ENCODE measurements at places on chromosomes 12 and 14.

DNA sequence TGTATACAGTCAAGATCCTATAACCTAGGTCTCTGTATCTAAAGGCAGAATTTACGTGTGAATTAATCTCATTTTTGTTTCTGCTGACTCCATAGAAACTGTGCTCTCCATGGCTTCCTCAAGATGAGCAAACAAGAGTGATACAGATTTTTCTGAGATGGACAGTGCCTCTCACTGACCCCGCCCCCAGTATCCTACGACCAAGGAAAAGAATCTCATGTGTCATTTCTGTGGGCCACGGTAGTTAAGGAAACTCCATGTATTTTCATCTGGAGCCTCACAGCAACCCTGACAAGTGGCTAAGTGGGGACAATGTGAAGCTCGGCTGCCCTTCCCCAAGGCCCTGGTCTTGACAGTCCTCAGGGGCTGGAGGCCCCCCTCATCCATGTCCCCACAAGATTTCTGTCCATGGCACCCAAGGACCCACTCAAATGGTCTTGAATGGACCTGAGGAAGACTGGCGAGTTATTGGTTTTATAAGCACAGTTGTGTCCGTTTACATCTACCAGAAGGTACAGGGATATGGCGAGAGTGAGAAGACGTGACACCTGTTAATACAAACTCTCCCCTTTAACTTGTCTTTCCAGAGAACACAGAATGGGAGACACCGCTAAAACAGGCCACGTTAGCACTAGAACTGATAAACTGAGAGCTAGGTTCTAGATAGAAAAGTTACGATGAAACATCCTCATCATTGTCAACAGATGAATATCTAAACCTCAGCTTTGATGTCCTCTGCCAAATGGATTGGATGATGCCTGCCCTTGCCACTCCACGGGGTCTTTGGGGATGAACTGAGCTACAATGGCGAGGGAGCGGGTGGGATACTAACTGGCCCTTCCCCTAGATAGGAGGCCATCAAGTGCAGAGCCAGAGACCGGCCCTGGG, 108.4 kb upstream of the EGLN3 start:
- no peak for DNase-seq

- no peak for DNase-seq
Observed at GRCh38 chr12:123059500-123059899, 79.0 kb downstream of the ARL6IP4 start.

GRCh38 chr12:98803468-98804209, 158.5 kb downstream of the APAF1 start:
- no peak for DNase-seq

GRCh38 chr14:93019367-93019843, 96.3 kb downstream of the ITPK1 start:
- DNase-seq, result no peak

- DNase-seq, result no peak
Observed at GRCh38 chr12:65725376-65725775, 98.9 kb upstream of the HMGA2 start.

DNA sequence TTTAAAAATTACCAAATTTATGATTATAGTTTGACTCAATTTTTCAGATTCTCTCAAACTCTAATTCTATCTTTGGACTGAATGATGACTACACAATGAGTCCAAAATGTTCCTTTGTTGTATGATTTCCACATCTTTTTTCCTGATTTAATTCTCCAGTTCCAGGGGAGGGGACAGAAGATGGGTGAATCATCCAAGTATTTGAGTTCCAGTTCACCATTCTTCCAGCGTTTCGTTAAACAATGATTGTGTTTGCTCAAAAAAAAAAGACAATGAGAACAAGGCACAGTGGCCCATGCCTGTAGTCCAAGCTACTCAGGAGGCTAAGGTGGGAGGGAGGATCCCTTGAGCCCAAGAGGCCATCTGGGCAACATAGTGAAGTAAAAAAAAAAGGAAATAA, 23.8 kb downstream of the BAZ1A start:
- no peak for DNase-seq

GRCh38 chr12:4223273-4223845, 50.2 kb upstream of the CCND2 start:
- DNase-seq, result no peak

DNA sequence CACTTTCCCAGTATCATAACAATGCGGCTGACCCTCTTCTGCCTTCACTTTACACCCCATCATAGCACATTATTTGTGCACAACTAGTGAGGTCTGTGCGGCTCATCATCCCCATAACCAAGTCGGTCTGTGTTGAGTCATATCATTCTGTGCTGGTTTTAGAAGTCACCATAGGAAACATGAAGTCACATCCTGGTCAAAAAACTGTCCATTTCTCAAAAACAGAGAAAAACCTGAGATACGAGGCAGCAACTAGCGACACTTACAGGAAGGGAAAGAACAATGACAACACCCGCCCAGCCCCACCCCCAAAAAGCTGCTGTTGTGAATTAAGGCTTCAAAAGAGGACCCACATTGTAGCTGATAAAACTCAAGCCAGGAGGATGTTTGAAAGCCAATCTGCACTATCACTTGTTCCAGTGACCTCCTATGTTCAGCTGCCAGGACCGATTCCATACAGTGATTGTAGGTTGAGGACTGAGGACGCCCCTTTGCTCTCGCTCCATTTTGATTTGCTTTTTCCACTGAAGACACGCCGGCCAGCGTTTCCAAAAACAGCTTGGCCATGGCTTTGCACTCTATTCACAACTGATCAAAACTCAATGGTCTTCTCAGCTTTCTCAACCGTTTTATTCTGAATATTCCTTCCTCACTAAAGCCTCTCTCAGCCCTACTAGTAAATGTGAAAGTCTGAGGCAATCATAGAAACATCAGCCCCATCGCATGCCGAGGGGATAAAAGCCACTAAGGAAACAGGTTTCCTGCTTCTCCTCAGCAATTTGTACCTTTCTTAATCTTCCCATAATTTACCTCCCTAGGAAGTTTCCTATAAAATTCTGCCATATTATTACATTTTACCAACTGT, 87.5 kb downstream of the DUSP16 start:
- no peak for DNase-seq

Data from NCI-H526 (cell line).